ENCODE measurements at places on chromosomes 4 and X. TPM values are rescaled to one million over a fixed set of nuclear protein-coding genes. Genes with fewer than 3 reads are reported as not detected.

The FATE1 gene
- not detected for total RNA-seq

The CAPN6 gene
- total RNA-seq, result 0.17 TPM

The TCEAL7 gene
- 16.5 TPM for total RNA-seq

The MUC7 gene
- not detected for total RNA-seq

The GUCY1B1 gene
- total RNA-seq, result 20.5 TPM

The WAS gene
- total RNA-seq, result 0.37 TPM

GRCh38 chr4:161291222-161291621 is 872.6 kb downstream of the FSTL5 start:
- no peak for DNase-seq

DNA sequence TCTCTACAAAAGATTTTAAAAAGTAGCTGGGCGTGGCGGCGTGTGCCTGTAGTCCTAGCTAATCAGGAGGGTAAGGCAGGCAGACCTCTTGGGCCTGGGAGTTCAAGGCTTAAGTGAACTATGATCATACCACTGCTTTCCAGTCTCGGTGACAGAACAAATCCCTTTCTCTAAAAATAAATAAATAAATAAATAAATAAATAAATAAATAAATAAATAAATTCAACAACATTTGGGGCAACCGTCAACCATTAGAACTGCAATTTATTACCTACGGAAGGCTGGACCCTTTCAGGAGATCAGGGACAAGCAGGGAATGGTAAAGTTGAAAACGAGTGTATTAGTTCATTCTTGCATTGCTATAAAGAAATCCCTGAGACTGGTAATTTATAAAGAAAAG is 136.2 kb upstream of the USP9X start:
- DNase-seq, result no peak

DNA sequence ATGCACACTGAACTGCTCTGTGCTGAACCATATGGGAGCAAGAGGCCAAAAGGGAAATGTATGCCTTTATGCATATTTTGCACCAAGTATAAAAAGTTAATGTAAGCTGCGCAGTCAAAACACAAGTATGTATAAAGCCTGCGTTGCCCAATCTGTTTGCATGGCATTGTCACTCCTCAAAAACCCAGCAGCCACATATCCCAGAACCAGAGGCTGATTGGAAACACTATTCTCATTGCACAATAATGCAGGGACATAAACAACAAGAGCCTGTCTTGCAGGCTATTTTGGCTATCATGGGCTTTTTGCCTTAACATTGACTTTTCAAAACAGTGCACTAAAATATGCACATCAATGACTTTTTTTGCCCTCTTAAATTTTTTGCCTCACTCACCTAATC is 5.1 kb upstream of the ASB9 start:
- DNase-seq, result no peak

DNA sequence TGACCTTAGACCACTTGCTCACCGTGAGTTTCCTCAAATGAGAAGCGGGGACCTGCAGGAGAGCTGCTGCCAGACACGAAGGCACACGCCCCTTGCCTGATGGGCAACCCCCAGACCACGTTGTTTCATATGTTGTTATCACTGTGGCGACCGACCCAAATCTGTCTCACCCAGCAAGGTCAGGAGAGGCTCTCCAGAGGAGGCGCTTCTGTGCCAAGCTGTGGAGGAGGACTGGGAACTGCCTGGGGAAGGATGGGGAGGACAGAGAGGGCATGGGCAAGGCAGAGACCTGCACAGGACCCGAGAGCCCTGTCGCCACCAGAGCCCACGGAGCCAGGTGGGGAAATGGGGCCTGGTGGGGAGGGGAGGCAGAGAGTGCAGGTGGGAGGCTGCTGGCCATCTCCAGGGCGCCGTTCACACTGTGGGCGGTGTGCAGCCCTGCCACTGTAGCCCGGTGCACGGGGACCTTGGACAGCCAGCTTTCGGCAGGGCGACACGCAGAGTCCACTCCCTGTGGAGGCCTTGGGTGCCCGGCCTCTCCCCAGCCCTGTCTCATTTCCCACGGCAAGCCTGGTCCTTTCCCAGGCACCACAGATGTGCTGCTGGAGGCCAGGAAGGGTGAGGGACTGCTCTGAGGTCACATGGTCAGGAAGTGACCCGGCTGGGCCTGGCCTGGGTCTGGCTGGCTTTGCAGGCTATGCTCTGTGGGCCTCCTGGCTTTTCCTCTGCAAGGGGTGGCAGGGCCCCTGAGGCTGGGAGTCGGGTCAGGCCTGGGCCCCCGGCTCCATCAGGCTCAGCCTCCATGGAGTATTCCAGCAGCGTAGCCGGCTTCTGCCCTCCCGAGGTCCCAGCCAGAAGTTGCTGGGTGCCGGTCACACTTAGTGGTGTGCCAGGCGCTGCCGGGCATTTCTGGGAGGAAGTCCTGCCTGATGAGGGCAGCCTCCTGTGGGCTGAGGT is 3.2 kb downstream of the HTRA3 start:
- DNase-seq, result no peak

- no peak for DNase-seq
Measured at GRCh38 chr4:147944249-147944648, 212.4 kb downstream of the ARHGAP10 start.

- DNase-seq, result no peak
Measured at GRCh38 chrX:12657433-12657832, 133.8 kb upstream of the PRPS2 start.

- no peak for DNase-seq
Measured at GRCh38 chrX:105063743-105064142, 156.8 kb downstream of the TEX13A start.

- no peak for DNase-seq
Measured at GRCh38 chrX:47458528-47458927, 24.5 kb downstream of the ZNF41 start.

DNA sequence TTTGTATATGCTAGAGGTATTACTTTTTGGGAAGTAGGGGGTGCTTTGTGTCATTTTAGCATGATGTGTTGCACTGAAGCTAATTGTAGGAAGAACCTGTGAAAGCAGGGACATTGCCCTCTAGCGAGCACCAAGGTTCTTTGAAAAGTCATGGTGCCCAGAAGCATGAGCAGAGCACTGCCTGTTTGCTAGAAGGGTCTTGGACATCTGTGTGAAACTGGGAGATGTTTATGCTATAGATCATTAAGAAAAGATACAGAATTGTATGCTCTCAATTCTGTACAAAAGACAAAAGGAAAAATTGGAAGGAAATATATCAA is 14.7 kb downstream of the GRPR start:
- DNase-seq, result no peak

DNA sequence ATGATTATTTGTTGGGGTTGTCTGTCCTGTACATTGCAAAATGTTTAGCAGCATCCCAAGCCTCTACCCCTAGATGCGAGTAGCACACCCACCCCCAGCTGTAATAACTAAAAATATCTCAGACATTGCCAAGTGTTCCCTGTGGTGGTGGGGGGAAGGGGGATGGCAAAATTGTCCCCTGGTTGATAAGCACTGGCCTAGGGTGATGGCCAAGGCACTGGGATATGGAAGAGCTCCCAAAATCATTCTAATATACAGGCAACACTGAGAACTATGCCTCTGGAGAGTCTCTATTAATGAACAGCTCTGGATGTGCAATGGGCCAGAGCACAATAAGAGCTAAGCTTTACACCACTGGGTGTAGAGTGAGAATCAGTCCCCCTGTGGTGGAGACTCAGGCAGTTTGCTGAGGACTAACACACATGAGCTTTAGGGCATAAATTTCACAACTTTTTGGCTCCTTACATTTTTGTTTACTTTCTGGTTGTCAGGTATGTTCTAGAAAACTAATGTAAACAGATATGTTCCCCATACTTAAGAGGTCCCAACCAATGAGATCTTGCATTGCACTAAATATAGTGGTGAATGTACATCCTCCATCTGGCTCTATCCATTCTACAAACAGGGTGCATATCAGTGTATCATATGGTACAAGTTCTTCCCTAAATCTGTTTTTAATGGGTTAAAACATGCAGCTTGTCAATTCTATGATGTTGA is 34.5 kb downstream of the EDNRA start:
- no peak for DNase-seq

GRCh38 chr4:47410271-47410670 is 53.2 kb downstream of the COMMD8 start:
- no peak for DNase-seq

DNA sequence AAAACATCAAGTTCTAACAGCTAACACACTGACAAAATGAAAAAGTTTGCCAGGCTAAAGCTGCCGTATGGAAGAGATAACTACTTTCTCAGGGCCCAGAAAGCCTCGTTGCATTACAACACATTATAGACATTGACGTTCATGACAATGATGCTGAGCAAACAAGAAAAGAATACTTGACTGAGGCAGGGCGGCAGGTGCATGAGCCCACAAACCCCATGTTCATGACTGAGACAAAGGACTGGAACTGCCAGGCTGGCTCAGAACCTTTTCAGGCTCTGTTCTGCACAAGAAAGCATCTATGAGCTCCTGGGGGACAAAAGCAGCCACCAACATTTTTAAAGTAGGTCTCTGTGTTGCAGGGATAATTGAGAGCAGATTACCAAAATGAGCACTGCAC is 13.6 kb downstream of the TLR6 start:
- DNase-seq, result no peak

- DNase-seq, result no peak
Measured at GRCh38 chr4:144721994-144722393, 76.0 kb downstream of the HHIP start.

All from chondrocyte (in vitro differentiated cells).